Right lung (tissue), 10 donors: ENCODE measurements at places on chromosomes 16 and 17.

GRCh38 chr17:8965394-8966168, at the start of gene PIK3R5:
TSS of gene PIK3R5 (minus strand) at chr17:8965707. CDS start at chr17:8911494, 54,213 bp downstream.
- no peak for DNase-seq

DNA sequence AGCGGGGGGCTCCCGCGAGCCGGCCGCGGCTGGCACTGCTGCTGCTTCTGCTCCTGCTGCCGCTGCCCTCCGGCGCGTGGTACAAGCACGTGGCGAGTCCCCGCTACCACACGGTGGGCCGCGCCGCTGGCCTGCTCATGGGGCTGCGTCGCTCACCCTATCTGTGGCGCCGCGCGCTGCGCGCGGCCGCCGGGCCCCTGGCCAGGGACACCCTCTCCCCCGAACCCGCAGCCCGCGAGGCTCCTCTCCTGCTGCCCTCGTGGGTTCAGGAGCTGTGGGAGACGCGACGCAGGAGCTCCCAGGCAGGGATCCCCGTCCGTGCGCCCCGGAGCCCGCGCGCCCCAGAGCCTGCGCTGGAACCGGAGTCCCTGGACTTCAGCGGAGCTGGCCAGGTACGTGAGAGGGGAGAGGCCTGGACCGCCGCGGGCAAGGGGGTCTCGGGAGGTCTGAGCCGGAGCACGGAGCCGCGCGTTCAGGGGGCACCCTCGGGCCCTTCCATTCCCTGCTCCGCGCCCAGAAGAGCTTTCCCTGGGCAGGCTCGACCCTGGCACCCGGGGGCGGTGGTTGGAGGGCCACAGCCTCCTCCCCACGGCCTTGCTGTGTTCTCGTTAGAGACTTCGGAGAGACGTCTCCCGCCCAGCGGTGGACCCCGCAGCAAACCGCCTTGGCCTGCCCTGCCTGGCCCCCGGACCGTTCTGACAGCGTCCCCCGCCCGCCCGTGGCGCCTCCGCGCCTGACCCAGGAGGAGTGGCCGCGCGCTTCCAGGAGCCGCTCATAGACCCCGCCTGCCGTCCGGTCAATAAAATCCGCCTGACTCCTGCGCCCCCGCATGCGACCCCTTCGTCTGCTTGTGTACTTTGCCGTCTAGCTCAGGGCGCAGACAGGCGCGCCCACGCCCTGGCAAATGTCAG, 591 bp downstream of the NPW start:
- DNase-seq, result no peak

DNA sequence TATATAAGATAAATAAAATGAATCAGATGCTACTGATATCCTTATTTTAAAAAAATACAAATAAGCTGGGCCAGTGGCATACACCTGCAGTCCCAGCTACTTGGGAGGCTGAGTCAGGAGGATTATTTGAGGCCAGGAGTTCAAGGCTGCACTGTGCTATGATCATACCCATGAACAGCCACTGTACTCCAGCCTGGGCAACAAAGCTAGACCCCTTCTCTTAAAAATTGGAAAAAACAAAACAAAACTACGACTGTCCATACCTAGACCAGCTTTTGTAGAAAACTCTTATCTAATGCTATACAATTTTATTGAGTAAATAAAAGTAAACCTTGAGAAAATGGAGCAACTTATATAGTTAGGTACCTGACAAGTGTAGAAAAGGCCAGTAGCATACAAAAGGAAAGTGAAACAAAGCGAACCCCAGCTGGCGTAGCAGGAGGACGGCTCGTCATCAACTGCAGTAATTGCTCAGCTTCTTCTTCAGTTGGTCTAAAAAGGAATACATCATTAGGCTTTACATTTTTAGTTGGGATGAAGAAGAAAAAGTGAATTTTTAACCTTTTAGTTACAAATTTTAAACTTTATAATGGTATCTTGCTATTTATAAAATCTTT, 23.6 kb downstream of the INTS2 start:
- DNase-seq, result no peak

DNA sequence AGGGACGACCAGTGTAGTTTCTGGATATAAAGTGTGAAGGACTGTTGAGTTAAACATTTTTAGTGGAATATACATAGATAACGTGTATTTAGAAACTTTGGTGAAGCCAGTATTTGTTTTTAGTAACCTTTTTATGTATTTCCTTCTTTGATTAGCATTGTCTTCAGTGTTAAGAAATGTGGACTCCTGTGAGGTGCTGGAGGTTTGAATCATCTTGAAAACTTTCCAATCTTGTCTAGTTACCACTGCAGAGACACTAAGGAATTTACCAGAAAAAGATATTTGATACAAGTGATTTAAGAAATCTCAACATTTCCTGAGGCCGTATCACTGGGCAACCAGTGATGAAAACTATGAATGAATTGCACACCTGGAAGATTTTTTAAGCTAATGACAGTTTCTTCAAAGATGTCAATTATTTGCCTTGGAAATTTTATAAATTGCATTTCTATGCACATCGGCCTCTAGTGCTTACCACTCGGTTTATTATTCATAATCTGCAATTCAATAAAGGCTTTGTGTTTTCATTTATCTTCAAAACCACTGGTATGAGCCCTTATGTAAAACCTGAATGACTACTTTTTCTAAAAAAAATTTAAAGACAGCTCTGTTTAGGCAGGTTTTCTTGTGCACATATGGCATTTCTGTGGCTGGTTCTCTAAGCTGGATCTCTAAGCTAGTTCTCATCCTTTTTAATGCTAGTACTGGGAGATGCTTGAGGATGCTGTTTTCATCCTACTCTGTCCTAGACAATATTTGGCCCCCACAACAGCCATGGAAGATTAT, 31.4 kb upstream of the ADCY7 start:
- DNase-seq, result no peak

GRCh38 chr17:57294101-57294500, 37.8 kb downstream of the MSI2 start:
- no peak for DNase-seq

DNA sequence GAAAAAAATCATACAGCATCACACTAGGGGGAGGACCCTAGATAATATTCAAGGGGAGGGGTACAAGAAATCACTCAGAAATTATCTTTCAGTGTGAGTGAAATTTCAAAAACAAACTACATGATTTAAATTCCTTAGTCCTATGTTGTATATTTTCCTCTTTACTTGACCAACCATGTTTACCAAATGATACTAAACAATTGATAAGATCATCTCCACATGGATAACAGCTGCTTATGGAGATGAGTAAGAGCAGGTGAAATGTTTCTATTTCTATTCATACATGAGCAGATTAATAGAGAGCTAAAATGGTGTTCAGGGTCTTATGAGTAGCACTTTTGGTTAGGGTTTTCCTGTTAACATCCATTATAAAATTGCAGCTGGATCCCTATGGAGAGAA, 7.3 kb upstream of the VAT1L start:
- DNase-seq, result no peak

DNA sequence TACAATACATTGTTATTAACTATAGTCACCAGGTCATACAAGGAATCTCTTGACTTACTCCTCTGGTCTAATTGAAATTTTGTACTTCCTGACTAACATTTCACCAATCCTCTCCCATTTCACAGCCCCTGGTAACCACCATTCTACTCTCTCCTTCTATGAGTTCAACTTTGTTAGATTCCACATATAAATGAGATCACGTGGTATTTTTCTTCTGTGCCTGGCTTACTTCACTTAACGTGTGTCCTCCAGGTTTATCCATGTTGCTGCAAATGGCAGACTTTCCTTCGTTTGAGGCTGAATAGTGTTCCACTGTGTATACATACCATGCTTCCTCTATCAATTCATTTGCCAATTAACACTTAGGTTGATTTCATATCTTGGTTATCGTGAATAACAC, 128.5 kb downstream of the CHD9NB start:
- no peak for DNase-seq

DNA sequence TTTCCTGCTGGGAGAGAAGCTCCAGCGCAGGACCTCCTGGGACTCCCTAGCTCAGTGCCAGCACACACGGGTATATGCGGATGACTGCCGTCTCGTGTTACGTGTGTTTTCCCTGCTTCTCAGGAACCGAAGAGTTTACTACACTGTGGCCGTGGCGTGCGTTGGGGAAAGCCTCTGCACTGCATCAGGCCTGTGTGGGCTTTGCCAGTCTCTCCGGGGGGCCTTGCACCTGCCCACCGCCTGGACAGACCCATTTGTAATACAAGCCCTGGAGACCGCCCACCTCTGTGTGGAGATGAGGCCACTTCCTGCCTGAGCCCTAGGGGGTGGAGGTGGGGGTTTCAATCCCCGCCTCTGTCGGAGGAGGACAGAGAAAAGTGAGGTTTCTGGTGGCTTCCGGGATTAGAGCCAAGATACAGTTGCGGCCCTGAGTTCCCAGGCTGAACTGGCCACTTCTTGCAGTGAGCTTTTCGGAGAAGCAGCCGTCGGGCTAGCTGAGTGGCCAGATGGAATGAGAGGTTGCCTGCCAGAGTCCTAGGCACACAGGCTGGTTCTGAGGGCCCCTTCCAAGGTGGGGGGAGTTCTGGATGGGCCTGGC, 43.4 kb upstream of the GSE1 start:
- DNase-seq, result no peak

GRCh38 chr17:47935961-47936360, 5.4 kb upstream of the PNPO start:
- no peak for DNase-seq

- DNase-seq, result no peak
Measured at GRCh38 chr16:57534337-57534880, 2.0 kb downstream of the CCDC102A start.

- DNase-seq, result no peak
Measured at GRCh38 chr16:81026429-81026828, 9.2 kb upstream of the ATMIN start.

GRCh38 chr17:31413874-31414549, 22.5 kb downstream of the RAB11FIP4 start:
- no peak for DNase-seq

DNA sequence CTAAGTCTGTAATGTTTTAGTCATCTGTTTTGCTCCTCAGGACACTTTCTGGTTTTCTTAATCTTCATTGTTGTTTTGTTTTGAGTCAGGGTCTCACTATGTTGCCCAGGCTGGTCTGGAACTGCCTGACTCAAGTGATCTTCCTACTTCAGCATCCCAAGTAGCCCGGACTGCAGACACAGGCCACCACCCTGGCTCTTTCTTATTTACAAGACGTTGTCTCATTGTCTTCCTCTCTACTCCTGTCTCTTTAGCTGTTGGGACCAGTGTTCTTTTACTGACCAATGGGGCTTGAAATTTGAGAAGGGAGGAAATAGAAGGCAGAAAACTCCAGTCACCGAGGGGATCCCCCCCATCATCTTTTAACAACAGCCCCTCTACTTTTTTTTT, 1.2 kb downstream of the SCPEP1 start:
- DNase-seq, result no peak

- no peak for DNase-seq
Measured at GRCh38 chr16:82405736-82406135, 221.0 kb upstream of the CDH13 start.

- no peak for DNase-seq
Measured at GRCh38 chr16:9824200-9825068, 357.8 kb downstream of the GRIN2A start.
